Left cardiac atrium (tissue), 4 donors: ENCODE measurements at places on chromosomes 16 and 17. TPM values are rescaled to one million over a fixed set of nuclear protein-coding genes. Genes with fewer than 3 reads are reported as not detected.

- no peak for DNase-seq
Observed at GRCh38 chr17:4706121-4706520, 2.2 kb upstream of the PELP1 start.

GRCh38 chr16:67459066-67459860 lies 21.7 kb downstream of the ATP6V0D1 start:
- peak; percentile 66 for DNase-seq

CCL17 gene
- not detected for total RNA-seq

GRCh38 chr17:42266918-42267766 lies 9.0 kb downstream of the STAT5B start:
- DNase-seq = no peak

DNA sequence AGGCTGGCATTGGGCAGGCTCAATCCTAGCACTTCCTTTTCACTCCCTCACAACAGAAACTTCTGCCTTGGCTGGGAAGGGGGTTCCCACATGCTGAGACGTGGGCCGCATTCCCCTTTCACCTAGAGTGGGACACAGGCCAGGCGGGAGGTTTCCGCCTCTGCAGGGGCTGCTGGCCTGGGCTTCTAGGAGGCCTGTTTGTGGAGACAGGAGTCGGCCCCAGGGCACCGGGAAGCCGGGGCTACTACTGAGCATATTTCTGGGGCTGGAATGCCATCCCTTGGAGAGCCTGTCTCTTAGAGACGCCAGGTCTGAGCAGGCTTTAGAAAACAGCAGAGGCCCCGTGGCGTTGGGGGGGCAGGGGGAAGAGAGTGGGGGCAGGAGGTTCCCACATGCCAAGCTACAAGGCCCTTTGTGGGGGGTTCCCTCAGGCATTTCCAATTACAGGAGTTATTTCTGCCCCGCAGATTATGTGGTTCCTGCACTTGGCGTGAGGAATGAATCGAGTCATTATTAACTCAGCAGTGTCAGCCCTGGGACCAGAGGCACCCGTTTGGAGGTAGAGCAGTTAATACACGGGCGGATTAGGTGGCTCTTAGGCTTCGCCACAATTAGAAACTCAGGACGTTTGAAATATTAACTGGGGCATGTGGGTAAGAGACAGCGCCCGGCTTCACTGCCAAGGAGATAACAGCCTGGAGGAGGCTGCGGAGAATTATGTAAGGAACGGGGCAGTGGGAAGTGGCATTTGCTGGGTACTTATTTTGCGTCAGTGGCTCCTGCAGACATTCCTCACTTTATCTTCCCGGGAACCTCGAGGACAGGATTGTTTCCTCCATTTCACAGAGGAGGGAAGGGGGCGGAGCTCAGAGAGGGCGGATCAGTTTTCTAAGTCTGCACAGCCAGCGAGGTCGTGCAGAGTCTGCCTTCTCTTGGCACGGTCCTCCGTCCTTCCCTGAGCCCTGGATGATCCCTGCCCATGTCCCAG lies 162.5 kb downstream of the MAF start:
- DNase-seq = peak; percentile 71

NT5M gene
- total RNA-seq = 5.4 TPM

HOXB8 gene
- not detected for total RNA-seq

DNA sequence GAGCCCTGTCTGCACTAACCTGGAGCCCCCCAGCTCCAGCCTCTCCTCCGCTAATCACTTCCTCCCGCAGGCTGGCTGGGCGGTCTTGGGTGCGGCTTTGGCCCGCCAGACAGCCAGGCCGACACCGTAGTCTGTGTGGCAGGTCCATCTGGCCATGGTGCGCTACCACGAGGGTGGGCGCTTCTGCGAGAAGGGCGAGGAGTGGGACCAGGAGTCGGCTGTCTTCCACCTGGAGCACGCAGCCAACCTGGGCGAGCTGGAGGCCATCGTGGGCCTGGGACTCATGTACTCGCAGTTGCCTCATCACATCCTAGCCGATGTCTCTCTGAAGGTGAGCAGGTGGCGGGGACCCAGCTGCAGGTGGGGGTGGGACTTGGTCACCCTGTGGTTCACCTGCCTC lies 30.7 kb upstream of the POLR3E start:
- DNase-seq = no peak

- no peak for DNase-seq
Observed at GRCh38 chr16:48526958-48527331, 83.0 kb downstream of the N4BP1 start.

GRCh38 chr17:43891851-43892646 lies 15.3 kb downstream of the MPP2 start:
- DNase-seq = no peak

DNA sequence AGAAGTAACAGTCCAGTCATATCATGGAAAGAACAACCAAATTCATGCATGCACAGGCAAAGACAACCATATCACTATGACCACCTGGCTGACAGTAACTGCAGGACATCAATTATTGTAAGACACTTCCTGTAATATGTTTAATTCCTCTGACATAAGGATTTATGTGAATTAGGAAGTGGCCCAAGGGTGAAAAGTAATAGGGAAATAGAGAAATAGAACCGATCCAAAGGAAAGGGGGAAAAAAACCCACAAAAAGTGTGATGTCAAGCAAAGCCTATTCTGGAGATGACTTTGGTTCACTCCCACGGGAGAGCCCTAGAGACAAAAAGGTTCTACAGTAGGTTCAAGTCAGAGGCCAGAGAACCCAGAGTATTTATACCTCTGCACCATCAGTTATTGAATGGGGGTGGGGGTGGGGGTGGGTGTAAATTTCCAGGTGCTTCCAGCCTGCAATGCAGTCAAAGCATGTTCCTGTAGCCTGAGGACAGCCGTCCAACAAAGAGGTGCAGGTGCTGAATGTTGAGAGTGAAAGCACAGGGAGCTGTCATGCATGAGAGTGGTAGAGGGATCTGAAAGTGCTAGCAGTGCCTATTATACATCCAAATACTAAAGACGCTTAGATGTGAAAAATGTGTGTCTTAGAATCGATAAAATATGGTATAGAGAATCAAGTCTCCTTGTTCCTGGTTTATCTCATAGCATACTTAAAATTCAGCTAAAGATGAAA lies 95.6 kb upstream of the HLF start:
- DNase-seq = no peak

TLCD2 gene
- total RNA-seq = 3.7 TPM

DNA sequence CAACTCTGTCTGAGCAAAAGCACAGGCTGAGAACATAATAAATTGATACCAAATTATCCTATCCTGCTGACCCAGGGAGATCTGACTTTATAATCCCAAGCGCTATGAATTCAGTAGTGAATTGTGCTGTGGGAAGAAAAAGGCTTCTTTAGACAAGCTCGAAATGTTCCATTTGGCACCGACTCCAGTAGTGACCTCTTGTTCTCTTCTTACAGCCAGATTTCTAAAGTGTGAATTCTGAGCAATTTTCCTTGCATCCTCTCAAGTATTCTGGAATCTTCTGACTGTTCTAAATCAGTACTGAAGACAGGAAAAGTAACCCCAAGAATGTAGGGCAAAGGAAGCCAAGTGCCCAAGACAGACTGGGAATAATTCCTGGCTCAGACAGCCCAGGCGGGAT lies 58.2 kb downstream of the CDYL2 start:
- no peak for DNase-seq

DNA sequence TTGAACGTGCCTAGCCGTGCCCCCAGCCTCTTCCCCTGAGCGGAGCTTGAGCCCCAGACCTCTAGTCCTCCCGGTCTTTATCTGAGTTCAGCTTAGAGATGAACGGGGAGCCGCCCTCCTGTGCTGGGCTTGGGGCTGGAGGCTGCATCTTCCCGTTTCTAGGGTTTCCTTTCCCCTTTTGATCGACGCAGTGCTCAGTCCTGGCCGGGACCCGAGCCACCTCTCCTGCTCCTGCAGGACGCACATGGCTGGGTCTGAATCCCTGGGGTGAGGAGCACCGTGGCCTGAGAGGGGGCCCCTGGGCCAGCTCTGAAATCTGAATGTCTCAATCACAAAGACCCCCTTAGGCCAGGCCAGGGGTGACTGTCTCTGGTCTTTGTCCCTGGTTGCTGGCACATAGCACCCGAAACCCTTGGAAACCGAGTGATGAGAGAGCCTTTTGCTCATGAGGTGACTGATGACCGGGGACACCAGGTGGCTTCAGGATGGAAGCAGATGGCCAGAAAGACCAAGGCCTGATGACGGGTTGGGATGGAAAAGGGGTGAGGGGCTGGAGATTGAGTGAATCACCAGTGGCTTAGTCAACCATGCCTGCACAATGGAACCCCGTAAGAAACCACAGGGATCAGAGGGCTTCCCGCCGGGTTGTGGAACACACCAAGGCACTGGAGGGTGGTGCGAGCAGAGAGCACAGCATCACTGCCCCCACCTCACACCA lies 724 bp downstream of the GAA start:
- no peak for DNase-seq

DNA sequence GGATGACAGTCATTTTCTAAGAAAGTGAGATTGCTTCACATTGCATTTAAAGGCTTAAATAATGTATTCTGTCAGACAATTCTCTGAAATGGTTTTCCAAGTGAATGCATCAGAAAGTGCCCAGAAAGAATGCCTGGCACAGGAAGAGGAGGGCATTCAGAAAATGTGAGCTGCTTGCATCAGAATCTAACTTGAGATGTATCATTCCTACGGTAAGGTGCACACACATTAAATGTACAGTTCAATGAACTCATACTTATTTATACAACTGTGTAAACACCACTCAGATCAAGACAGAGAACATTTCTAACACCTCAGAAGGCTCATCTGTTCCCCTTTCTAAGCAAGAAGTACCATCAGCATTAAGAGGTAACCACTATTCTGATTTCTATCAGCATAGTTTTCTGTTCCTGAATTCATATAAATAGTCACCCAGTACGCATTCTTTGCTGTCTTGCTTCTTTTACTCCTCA lies 638.0 kb downstream of the MAF start:
- DNase-seq = no peak

TPSB2 gene
- total RNA-seq = 9.3 TPM
